Activated CD4-positive, alpha-beta T cell treated with anti-CD3 and anti-CD28 coated beads, Interleukin-2, amount 50 U/mL, for 16 hours (primary cell): ENCODE measurements at places on chromosomes 7 and 10.

DNA sequence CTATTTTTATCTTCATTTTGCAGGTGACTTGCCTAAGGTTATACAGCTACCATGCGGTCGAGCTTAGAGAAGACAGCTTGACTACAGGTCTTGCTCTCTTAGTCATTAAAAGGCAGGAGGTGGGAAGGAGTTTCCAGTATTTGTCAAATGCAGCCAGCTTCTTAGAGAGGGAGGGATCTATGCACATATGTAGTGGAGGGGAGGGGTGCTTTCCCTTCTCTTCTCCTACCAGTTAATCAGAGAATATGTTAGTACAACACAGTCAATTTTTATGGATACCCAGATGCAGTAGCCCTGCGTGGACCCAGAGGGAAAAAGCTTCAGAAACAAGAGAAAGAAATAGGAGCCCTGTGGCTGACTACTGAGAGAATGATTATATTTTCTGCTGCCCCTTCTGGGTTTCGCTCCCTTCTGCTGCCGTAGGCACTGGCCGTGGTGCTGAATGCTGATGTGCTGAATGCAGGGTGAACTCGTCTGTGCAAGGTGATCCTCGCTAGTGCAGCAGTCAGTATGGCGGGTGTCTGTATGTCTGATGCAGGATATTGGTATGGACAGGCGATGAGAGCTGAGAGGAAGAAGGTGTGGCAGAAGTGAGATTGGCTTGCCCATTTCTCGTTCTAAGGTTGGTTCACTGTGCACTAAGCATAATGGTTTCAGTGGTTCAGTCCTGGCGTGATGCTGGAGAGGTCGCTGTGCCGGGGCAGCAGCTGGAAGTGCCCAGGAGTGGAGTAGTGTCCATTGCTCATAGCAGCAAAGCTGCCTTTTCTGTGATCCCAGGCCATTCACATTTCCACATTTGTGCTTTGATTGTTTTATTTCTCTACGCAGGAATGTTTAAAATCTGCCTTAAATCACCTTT, 189.2 kb upstream of the PODXL start:
- no peak for DNase-seq

DNA sequence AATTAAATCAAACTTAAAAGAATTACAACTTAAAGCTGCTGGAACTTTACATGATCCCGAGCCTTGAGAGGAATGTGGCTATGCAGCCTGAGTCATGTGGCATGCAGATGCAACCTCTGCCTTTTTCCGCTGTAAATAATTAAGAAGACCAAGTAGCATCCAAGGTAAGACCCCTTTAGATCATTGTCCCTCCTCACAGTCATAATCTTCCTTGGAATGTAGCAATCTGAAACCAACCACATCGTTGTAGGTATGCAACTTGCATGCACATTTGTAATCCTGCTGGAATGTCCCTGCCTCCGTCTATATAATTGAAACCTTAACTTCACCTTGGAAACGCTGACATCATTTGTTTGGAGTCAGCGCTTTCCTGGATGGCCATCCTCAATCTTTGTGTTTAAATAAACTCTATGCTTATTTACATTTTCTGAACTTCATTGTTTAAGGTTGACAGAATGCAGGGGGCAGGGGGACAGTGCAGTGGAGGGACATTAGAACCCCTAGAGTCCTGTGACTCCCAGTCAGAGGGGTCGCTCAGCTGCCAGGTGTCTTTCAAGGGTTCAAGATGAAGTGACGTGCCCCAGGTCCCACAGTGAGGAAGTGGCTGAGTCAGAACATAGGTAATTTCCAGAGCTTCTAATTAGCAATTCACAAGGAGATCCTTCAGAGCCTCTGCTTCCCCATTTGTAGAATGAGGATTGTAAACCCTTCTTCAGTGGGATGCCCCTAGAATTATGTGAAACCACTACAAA, 110.7 kb downstream of the RALA start:
- peak; percentile 21 for DNase-seq

DNA sequence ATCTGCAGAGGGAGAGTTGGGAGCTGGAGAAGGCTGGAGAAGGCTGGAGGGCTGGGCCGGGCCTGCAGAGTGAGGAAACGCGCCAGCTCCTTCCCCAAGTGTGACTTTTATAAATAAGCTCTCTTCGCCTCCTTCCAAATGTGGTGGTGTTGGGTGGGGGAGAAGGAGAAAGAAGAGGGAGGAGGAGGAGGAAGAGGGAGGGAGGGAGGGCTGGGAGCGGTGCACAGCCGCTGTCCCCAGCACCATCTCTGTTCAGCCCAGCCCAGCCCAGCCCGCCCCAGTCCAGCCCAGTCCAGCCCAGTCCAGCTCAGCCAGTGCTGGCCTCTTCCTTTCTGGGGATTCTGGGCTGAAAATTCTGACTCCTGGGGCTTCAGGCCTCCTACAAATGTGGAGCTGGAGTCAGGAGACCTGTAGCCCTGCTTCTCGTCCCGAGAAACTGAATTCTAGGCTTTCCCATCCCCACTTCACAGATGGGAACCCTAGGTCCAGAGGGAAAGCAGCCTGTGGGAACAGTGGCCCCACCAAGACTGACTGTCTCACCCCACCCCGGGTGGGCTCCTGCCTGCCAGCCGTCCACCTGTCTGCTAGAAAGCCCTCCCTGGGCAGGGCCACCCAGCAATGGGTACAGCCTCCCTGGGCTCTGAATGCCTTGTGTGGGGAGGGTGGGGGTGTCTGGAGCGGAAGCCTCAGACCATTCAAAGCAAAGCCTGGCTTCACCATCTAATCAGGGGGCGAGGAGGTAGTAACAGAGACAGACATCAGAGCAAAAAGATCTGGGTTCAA, 2.3 kb downstream of the STX1A start:
- no peak for DNase-seq

GRCh38 chr10:125329056-125329455, 168.7 kb upstream of the CTBP2 start:
- no peak for DNase-seq

DNA sequence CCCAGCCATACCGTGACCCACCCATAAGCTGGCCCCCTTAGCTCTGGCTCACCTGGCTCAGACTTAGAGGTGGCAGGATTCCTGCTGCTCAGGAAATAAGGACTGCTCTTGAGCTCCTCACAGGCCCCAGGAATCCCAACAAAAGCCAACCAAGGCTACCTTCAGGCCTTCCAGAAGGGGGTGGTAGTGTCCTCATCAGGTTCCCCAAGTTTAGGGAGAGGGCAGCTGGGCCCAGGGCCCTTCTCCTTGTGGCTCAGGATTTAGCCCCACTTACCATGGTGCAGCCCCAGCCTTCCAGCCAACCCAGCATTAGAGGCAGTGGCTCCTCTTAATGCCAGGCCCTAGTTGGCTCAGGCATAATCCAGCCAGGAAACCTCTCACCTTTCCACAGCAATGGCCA, 23.5 kb downstream of the NPFFR1 start:
- no peak for DNase-seq

- no peak for DNase-seq
These were observed 160.9 kb upstream of the CSTF2T start for GRCh38 chr10:51860257-51860656.

- peak; percentile 10 for DNase-seq
These were observed 1.0 kb downstream of the SEPHS1 start for GRCh38 chr10:13347043-13347499.

- DNase-seq = no peak
These were observed 6.1 kb downstream of the DENND11 start for GRCh38 chr7:141695803-141696289.

DNA sequence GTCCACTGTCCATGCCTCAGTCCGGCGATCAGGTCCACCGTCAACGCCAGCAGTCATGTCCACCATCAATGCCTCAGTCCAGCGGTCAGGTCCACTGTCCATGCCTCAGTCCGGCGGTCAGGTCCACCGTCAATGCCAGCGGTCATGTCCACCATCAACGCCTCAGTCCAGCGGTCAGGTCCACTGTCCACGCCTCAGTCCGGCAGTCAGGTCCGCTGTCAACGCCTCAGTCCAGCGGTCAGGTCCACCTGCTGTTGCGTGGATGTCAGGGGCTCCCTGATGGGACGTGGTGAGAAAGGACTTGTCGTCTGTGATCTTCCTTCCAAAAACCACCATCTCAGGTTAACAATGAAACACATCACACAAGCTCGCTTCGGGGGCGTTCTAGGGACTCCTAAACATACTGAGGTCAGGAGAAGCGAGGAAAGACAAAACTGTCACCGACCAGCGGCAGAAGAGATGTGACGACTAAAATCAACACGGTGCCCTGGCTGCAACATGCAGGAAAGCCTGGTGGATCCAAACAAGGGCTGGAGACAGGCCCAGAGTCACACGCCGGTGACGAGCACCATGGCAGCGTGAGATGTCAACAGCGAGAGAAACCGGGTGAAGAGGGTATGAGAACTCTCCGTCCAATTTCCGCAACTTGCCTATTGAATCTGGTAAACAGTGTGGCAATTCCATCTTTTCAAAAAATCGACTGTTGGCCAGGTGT, 264.2 kb downstream of the MAD1L1 start:
- DNase-seq = no peak

GRCh38 chr10:19749185-19749729, 67.0 kb upstream of the PLXDC2 start:
- DNase-seq = no peak

DNA sequence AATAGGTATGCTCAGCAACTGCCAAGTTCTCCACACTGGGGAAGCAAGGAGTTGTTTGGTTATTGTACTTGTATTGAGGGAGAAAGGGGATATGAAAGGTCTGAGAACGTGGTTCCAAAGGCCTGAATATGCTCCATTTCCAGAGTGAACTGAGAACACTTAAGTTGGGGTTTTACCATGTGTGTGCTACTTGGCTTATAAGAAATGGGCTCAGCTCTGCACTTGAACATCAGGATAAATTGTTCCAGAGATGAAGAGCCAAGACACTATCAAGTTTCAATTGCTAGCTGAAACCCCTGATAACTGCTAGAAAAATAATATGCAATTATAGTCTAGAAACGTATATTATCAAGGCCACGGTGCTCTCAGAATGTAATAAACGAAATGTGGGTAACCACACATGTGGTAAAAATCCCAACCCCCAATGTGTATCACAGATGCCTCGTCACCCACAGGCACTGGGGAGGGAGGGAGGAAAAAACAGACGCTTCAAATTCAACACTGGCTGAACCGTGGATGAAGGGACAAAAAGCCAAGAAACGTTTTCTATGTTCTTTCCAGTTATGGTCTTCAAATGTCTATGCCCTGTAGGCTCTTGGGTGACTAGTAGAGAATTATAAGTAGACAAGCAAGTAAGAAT, 16.3 kb downstream of the ELMO1 start:
- peak; percentile 58 for DNase-seq

GRCh38 chr7:33932832-33933468, 27.6 kb downstream of the BMPER start:
- peak; percentile 61 for DNase-seq

- DNase-seq = peak; percentile 23
These were observed 57.5 kb downstream of the COL17A1 start for GRCh38 chr10:104028146-104028545.

- DNase-seq = no peak
These were observed 88.3 kb downstream of the CHN2 start for GRCh38 chr7:29282819-29283414.

DNA sequence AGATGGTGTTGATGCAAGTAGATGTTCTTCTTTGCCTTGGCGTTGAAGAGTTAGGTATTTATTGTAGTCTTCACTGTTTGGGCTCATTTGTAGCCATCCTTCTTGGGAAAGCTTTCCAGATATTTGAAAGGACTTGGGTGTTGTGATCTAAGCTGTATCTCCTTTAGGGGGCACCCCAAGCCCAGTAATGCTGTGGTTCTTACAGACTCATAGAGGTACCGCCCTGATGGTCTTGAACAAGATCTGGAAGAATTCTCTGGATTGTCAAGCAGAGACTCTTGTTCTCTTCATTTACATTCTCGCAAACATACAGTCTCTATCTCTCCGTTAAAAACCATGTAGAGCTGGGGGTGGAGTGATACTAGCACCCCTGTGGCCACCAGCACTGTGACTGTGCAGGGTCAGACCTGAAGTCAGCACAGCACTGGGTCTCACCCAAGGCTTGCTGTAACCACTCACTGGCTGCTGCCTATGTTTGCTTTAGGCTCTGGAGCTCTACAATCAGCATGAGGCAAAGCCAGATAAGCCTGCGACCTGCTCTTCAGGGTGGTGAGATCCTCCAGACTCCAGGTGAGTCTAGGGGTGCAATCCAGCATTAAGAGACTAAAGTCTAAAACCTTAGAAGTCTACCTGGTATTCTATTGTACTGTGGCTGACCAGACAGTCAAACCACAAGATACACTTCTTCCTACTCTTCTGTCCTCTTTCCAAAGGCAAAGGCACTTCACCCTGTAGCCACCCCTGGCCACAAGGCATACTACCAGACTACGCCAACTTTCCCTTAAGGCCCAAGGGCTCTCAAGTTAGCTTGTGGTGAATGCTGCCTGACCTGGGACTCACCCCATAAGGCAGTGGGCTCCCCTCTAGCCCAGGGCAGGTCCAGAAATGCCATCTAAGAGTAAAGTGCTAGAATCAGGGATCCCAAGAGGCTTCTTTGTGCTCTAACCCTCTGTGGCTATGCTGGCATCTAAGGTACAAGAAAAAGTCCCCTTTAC, 209.7 kb upstream of the TMEM196 start:
- peak; percentile 1 for DNase-seq

- no peak for DNase-seq
These were observed 6.6 kb downstream of the CPA2 start for GRCh38 chr7:130273081-130273932.

DNA sequence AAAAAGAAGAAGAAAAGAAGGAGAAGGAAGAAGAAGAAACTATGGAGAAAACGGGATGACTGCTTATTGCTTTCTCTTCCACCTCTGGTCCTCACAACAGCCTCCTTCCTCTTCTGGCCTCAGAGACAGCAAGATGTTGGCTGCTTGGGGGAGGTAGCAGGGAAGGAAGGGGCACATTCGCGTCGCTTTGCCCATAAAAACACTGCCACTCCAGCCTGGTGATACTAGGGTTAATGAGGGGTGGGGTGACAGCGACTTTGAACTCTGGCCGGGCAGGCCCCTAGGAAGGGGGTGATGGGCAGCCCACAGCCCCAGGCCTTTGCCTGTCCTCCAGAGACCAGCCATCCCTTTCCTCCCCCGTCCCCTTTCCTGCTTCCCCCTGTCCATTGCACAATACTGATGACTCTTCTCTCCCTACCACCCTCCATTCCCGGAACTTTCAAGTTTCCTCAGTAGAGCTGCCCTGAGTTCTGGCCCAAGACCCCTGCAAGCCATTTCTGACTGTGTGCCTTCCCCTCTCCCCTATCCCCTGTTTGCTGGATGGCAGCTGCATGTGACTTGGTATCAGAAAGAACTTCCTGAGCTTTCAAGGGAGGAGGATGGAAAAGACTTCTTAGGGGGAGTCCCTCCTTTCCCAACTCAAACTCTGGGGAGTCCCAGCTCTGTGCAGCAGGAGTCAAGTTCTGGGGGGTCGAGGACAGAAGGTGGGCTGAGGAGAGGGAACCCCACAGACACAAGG, 2.2 kb upstream of the CUEDC2 start:
- no peak for DNase-seq
